ENCODE measurements at places on chromosomes 2 and 18.

DNA sequence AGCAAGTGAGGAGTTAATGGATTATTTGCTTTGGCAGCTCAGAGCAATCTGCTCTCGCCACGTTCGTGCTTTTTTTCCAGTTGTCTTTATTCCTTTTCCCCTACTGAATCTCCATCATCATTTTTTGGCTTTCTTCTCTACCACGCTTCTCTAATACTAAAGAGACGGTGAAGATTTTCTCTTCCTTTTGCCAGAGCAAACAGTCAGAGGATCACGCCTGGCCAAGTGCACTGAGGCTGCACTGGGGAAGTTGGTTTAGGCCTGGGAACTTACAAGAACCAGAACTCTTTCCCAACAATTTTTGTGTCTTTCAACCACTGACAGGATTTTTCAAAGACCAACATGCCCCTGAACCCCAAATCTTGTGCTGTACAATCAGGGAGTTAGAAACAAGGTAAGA, 172.3 kb downstream of the PID1 start:
- no peak for DNase-seq

GRCh38 chr2:122210898-122211856, 455.7 kb downstream of the TSN start:
- DNase-seq, result no peak

DNA sequence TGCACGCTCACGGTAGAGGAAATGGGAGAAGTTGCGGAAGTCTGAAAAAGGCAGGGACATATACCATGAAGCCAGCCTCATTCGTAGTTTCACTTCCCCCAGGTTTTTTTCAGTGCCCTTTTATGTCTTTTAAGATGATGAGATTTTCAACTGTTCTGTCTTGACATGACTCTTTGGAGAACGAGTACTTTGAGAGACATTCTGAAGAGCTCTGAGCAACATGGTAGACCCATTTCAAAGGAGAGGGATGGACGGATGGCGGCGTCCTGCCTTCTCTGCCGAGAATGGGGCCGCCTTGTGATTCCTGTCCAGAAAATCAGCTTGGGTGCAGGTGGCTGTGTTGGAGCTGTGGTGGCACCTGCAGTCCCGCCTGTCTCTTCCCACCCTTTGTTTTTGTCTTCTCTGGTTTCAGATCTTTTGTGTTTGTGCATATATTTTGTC, 41.7 kb downstream of the SH3BP4 start:
- DNase-seq, result no peak

DNA sequence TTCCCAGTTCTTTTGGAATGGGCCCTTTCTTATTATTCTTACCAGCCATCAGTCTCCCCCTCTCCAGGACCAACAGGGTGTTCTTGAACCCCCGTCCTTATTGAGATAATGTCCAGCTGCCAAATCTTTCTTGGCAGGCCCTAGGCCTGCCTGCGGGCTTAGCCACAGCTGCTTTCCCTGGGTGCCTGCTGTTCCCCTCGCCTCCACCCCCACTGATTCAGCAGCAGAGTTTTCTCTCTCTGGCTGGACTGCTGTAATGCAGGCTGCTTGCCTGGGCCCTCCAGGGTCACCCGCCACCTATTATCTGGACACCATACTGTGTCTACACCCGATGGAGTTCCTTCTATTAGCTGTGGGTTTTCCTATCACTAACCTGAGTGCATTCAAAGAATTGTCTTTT, 395.4 kb upstream of the ATP5MC3 start:
- DNase-seq, result no peak

- no peak for DNase-seq
Observed at GRCh38 chr2:233593201-233593600, 24.2 kb upstream of the UGT1A8 start.

GRCh38 chr2:234003972-234004617, 46.4 kb upstream of the SPP2 start:
- peak; percentile 41 for DNase-seq

All from stimulated activated CD4-positive, alpha-beta T cell treated with anti-CD3 and anti-CD28 coated beads, Interleukin-12 subunit alpha, Interleukin-12 subunit beta, amount 100 ng/mL, for 48 hours (primary cell).